ENCODE measurements at places on chromosomes 6 and 20.

DNA sequence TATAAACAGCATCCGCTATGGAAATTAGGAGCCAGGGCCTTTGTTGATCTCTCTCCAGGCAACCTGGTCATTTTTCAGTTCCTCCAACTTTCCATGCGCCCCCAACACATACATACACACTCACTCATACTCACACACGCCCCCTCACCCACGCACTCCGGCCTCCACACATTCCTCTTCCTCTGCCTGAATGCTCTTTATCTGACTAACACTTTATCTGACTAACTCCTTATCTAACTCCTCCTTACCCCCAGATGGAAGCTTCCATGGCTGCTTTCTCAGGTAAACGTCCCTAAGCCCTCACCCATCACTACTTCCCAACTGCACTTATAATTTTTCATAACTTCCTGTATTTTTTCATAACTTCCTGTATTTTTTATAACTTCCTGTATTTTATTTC lies 17.4 kb downstream of the CASS4 start:
- peaks cover 31% of the 10 kb centered on the region for H3K4me1 ChIP-seq
- ATAC-seq: no peak
- no peaks in the 10 kb centered on the region for H3K36me3 ChIP-seq
- peaks cover 9% of the 10 kb centered on the region for H3K27me3 ChIP-seq
- H3K27ac ChIP-seq: peak overlapping the region; percentile 60

- no peak overlapping the region for H3K4me3 ChIP-seq
- ATAC-seq: peak; percentile 89
- H3K27ac ChIP-seq: peak overlapping the region; percentile 65
- H3K27me3 ChIP-seq: no peaks in the 10 kb centered on the region
Observed at GRCh38 chr6:159062564-159062945, 17.8 kb upstream of the TAGAP start.

GRCh38 chr6:131642565-131642964 lies 5.5 kb downstream of the ENPP3 start:
- peaks cover 7% of the 10 kb centered on the region for H3K4me1 ChIP-seq
- ATAC-seq: no peak
- H3K36me3 ChIP-seq: no peaks in the 10 kb centered on the region

GRCh38 chr6:79872986-79873385 lies 74.4 kb downstream of the ELOVL4 start:
- ATAC-seq: no peak
- no peak overlapping the region for H3K4me3 ChIP-seq
- peaks cover 15% of the 10 kb centered on the region for H3K4me1 ChIP-seq
- H3K36me3 ChIP-seq: no peaks in the 10 kb centered on the region
- no peak overlapping the region for H3K27ac ChIP-seq

DNA sequence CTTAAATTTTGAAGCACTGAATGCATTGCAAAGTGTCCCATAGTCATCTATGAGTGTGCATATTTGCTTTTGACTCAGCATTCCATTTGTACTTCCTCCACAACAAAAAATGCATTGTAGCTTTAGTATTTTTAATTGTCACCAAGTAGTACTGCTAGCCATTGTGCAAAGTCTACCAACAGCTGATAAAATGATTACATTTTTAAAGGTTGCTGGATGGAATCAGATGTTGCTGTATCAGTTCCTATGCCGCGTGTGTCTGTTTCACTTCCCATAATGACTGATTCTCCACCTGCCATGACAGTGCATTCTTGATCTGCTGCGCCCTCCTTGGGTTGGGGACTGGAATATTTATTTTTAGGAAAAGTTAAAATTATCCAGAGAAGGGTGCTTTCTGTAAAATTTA lies 41.2 kb downstream of the SLX4IP start:
- H3K4me3 ChIP-seq: peak overlapping the region; percentile 31
- H3K36me3 ChIP-seq: peaks cover 6% of the 10 kb centered on the region
- no peaks in the 10 kb centered on the region for H3K27me3 ChIP-seq
- peaks cover 33% of the 10 kb centered on the region for H3K4me1 ChIP-seq
- peak overlapping the region; percentile 60 for H3K27ac ChIP-seq

DNA sequence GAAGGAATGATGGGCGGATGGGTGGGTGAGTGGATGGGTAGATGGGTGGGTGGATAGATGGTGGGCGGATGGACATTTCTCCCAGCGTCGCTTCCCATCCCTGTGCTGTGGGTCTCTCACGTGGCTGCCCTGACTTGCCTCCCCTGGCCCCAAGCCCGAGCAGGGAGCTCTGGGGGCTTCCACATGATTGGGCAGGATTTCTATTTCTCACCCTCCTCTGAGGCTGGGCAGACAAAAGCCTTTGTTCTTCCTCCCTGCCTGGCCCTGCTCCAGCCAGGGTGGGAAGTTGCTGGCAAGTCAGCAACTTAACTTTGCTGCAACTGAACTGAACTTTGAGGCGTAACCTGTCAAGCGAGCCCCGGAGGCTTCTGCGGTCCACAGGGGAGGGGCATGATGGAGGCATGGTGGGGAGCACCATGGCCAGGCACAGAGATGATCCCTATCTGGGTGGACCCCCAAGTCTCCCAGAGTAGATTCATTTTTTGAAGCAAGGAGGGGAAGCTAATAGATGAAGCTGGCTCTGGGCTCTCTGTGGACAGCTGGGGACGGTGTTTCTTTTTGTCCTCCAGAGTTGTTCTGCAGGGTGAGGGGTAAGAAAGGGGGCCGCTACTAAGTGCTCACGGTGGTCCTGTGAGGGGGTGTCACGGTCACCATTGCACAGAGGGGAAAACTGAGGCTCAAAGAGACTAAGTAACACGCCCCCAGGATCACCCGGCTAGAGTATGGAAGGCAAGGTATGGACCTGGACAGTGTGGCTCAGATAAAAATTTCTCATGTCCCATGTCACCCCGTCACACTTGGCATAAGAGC lies 140.1 kb downstream of the CEBPB start:
- peaks cover 7% of the 10 kb centered on the region for H3K36me3 ChIP-seq
- peak; percentile 47 for ATAC-seq
- no peak overlapping the region for H3K27ac ChIP-seq
- H3K4me1 ChIP-seq: no peaks in the 10 kb centered on the region
- H3K27me3 ChIP-seq: peaks cover 51% of the 10 kb centered on the region

DNA sequence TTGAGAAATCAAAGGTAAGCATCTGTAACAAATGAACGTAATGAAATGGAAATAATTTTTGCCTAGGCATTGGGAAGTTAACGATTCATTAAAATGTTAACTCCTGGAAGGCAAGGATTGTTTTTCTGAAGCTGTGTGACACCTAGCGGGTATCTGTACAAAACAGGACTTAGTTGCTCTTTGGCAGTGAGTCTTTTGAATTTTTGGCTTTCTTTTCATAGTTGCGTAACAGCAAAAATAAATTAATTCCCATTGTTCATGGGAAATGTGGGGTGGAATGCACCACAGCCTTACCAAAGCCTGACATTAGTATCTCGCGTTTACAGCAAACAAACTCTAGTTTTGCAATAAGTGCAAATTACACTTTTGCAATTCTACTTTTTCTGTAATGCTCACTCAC lies 92.7 kb upstream of the DTNBP1 start:
- H3K27ac ChIP-seq: no peak overlapping the region
- H3K27me3 ChIP-seq: no peaks in the 10 kb centered on the region
- H3K4me1 ChIP-seq: no peaks in the 10 kb centered on the region
- no peaks in the 10 kb centered on the region for H3K36me3 ChIP-seq

DNA sequence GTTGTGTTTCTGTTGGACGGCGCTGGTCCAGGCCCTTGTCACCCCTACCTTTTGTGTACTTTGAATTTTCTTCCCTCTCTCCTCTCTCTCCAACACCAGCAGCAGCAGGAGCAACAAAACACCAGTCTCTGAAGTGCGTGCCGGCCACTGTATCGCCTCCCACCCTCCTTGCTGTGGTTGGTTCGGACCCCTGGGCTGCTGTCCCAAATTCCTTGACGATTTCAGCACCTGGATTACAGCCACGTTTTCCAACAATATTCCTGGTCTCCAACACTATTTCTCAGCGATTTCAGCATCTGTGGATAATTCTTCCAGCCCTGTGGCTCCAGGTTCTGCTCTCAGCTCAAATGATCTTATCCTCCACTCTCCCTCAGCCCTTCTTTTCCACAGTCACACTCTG lies 11.8 kb downstream of the MAS1 start:
- no peaks in the 10 kb centered on the region for H3K4me1 ChIP-seq
- H3K4me3 ChIP-seq: no peak overlapping the region
- no peaks in the 10 kb centered on the region for H3K36me3 ChIP-seq
- peaks cover 10% of the 10 kb centered on the region for H3K27me3 ChIP-seq
- no peak for ATAC-seq

GRCh38 chr20:4017051-4017712 lies 1.8 kb upstream of the RNF24 start:
- H3K4me3 ChIP-seq: no peak overlapping the region
- H3K27me3 ChIP-seq: peaks cover 28% of the 10 kb centered on the region
- no peak for ATAC-seq
- H3K4me1 ChIP-seq: peaks cover 33% of the 10 kb centered on the region
- H3K36me3 ChIP-seq: no peaks in the 10 kb centered on the region

GRCh38 chr20:58227391-58228102 lies 906 bp downstream of the ANKRD60 start:
- H3K4me3 ChIP-seq: no peak overlapping the region
- peaks cover 52% of the 10 kb centered on the region for H3K27me3 ChIP-seq
- H3K4me1 ChIP-seq: peaks cover 8% of the 10 kb centered on the region
- H3K27ac ChIP-seq: no peak overlapping the region
- peaks cover 5% of the 10 kb centered on the region for H3K36me3 ChIP-seq

DNA sequence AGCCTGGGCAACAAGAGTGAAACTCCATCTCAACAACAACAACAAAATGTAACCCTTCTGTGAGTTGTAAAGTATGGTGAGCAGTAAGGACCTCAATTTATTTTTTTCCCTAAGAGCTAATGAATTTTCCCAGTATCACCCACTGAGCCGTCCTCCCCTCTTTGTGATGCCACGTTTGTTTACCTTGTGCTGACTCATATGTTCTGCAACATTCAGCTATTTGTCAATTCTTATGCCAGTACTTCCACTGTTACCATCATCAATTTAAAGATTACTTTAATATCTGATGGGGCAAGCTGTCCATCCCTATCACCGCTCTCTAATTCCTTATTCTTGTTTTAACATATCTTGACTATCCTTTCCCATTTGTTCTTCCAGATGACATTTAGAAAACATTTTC lies 37.5 kb downstream of the MAK start:
- H3K27ac ChIP-seq: no peak overlapping the region
- no peaks in the 10 kb centered on the region for H3K4me1 ChIP-seq
- peaks cover 6% of the 10 kb centered on the region for H3K36me3 ChIP-seq
- H3K27me3 ChIP-seq: no peaks in the 10 kb centered on the region
- no peak for ATAC-seq

DNA sequence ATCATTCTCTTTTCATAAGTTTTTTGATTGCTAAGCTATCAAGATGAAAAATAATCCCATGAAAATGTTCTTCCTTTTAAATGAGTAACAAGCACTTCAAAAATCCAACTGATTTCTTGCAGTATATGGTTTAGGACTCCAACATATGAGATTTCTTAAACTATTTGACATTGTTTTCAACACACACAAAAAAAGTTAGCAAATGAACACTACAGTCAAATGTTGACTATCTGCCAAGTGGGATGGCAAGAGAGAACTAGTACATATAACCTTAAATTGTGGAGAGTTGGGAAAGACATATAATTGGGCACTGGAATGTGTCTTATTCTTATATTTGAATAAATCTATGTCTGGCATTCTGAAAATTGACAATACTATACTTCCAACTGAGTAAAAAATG lies 15.6 kb downstream of the COL21A1 start:
- no peaks in the 10 kb centered on the region for H3K36me3 ChIP-seq
- no peaks in the 10 kb centered on the region for H3K4me1 ChIP-seq
- H3K4me3 ChIP-seq: no peak overlapping the region
- no peak overlapping the region for H3K27ac ChIP-seq
- no peaks in the 10 kb centered on the region for H3K27me3 ChIP-seq

GRCh38 chr6:123913863-123914262 lies 110.2 kb downstream of the NKAIN2 start:
- no peak for ATAC-seq
- no peaks in the 10 kb centered on the region for H3K36me3 ChIP-seq
- no peak overlapping the region for H3K4me3 ChIP-seq

DNA sequence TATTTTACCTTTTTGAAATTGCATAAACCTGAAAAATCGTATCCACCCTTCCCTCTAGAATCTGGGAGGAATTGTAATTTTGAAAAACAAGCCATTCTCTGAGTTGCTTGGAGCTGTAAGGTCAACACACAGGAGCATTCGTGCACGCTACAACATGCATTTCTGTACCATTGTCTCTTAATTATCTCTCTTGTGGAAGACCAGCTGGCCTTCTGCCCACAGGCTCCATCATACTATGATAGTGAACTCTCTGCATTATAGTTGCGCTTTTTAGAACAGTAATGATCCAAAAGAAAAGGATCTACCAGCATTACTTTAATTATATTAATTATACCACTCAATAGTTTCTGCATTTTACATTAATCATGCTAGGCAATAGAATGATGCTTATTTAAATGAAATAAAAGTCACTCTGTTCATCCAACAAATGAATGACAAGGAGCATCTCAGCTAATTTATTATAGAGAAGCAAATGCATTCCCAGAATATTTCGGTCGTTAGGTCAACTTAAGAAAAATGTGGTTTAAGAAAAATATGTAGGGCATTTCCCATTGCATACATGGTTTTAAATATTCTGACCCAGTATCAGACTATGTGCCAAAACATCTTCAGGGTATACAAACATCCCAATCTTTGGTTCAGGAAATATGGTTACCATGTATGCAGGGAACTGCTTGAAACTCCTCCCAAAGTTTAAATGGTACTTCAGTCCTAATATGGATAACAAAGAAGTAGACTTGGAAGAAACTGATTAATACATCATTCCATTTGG lies 263.5 kb downstream of the TFAP2A start:
- H3K4me3 ChIP-seq: no peak overlapping the region
- H3K27ac ChIP-seq: no peak overlapping the region
- no peaks in the 10 kb centered on the region for H3K36me3 ChIP-seq
- no peaks in the 10 kb centered on the region for H3K4me1 ChIP-seq
- H3K27me3 ChIP-seq: no peaks in the 10 kb centered on the region
- no peak for ATAC-seq

DNA sequence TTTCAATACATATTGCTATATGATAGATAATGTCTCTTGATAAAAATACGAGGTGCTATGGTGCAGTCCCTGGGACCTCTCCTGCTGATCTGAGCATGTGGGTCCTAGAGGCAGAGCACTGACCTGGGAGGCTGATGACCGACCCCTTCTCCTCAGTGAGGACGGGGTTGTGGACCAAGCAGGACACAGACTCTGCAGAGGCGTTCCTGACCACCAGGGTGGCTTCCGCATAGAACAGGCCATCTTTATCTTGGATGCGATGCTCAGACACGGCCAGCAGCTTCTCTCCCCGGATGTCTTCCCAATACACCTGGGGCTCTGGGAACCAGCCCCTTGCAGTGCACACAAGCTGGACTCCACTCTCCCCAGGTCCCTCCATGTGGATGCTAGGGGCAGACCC lies 4.2 kb downstream of the BTNL2 start:
- H3K36me3 ChIP-seq: no peaks in the 10 kb centered on the region
- H3K27ac ChIP-seq: no peak overlapping the region
- no peak for ATAC-seq
- H3K4me3 ChIP-seq: no peak overlapping the region
- peaks cover 16% of the 10 kb centered on the region for H3K4me1 ChIP-seq

All from stimulated activated memory B cell treated with anti-CD40 and anti-IgM and Interleukin-4, amounts not matched to agents 10 μg/mL and 1 μg/mL and 100 μg/mL, for 72 hours (primary cell).